ENCODE measurements at places on chromosomes 3 and 15.

DNA sequence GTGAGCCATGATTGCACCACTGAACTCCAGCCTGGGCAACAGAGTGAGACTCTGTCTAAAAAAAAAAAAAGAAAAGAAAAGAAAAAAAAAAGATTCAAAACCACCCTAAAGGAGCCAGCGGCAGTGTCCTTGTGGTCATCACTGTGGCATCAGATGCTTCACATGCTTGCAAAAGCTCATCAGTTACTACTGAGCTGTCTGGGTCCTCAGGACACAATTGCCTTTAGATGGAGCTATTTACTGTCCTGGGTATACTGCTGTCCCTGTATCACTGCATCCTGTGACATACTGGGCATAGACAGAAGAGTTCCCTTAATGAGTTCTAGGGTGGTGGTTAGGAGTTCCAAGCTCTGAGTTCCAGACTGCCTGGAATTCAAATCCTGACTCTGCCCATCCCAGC is 85.8 kb downstream of the LINGO1 start:
- DNase-seq = no peak

- no peak for DNase-seq
Observed at GRCh38 chr15:30922480-30923311, 19.0 kb downstream of the FAN1 start.

DNA sequence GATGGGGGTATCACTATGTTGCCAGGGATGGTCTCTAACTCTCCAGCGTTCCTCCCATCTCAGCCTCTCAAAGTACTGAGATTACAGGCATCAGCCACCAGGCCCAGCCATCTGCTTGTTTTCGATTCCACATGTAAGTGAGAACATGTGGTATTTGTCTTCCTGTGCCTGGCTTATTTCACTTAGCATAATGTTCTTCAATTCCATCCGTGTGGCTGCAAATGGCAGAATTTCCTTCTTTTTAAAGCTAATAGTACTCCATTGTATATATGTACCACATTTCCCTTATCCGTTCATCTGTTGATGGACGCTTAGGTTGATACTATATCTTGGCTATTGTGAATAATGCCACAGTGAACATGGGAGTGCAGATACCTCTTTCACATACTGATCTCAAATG is 70.6 kb downstream of the ASB7 start:
- DNase-seq = no peak

GRCh38 chr3:45689787-45690145 is 570 bp downstream of the SACM1L start:
- DNase-seq = no peak

- no peak for DNase-seq
Observed at GRCh38 chr3:58839964-58840363, 173.4 kb upstream of the FAM3D start.

- no peak for DNase-seq
Observed at GRCh38 chr15:66388043-66388363, 1.3 kb downstream of the MAP2K1 start.

DNA sequence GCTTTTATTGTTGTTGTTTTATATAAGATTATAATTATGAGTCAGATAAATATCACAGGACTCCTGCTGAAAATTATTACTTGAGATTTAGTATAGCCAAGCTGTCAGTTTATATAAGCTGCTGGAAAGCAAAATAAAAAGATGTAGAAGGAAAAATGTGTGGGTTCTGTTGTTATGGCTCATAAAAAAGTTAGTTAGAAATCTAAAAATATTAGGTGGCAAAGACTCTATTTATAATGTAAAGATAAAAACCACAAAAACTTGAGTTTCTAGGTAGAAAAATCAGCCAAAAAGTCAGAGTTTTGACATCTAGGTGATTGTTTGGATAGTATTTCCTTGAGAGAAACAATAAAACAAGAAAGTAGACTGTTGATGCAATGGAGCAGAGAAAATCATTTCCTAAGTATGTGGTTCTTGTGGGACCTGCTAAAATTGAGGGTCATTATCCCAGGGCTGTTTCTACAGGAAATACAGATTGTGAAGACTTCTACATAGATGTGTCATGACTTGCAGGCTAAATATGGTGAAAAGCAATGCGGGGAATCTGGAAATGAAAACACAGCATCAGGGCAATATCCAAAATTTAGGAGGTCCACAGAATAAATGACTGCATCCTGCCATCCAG is 1109.6 kb upstream of the CADM2 start:
- no peak for DNase-seq

DNA sequence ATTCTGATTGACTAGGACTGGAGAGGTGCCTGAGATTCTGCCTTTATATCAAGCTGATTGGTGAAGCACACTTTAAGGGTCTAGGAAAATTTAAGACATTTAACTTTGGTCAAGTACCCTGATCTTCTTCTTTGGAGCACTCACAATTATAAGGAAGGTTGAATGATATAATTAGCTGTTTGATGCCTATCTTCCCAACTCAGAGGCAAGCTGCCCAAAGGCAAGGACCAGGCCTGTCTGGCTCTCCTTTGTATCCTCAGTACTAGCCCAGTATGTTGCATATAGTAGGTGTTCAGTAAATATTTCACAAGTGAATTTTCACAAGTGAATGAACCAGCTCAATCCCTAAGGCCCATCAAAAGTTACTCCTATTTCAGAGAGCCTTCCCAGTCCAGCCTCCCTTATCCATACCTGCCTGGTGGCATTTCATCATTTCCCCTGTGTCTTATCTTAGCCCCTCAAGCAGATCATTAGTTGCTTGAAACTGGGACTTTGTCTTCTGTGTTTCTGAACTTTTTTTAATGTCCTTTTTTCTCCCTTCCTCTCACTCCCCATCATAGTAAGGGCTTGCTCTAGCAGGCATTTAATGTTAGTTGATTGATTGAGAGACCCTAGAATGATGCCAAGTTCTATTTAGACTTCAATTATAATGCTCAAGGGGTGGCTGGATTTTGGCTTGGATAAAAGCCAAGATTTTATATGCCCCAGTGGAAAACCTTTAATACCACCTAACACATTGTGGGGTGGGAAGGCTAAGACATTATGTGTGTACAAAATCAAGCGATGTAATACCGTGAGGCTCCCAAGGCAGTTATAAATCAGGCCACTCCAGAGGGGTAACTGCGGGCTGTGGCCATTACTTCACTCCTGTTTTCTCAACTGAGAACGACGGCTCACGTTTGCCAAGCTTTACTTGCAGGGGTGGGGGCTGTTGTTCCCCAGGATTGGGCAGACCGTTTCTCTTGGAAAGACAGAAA is 43.2 kb upstream of the BOC start:
- no peak for DNase-seq

DNA sequence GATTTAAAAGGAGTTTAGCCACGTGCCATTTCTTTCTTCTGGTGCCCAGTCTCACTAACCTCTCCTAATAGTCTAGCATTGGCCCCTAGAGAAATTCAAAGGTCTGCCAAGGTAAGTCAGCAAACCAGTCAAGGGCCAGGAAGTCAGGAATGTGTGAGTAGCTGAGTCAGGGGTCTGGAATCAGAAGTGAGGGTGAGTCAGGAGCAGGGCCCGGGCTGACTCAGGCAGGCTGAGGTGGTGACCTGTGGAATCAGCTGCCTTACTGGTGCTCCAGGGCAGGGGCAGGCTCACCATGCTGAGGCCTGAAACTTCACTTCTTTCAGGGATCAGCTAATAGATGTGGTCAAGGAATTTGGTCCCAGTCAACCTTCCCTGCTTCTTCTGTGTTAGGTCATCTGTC is 105.8 kb upstream of the MYZAP start:
- no peak for DNase-seq

DNA sequence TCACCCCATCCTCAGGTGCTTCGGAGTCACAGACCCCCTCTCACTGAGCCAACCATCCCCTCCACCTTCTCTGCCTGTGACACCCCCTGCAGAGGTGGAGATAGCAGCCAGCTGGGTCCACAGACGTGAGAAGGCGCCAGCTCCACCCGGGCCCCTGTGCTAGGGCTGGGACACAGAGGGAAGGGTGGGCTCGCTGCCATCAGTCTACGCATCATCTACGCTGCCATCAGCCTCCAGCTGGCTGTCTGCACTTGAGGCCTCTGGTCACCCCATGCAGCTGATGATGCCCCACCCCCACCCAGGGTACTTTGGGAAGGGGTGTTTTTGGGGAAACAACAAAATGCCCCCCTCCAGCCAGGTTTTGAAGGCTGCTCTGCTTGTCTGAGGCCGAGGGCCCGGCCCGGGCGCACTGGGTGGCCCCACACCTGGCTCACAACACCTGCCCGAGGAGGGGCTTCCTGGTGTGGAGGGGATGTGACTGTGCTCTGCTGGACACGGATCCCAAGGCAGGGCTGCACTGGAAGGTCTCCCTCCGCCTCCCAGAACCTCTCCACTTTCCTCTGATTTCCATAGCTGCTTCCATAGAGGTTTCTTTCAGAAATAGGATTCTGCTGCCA is 163.4 kb upstream of the IQSEC1 start:
- DNase-seq = no peak

- no peak for DNase-seq
Observed at GRCh38 chr15:101381671-101382212, 86.7 kb upstream of the SNRPA1 start.

DNA sequence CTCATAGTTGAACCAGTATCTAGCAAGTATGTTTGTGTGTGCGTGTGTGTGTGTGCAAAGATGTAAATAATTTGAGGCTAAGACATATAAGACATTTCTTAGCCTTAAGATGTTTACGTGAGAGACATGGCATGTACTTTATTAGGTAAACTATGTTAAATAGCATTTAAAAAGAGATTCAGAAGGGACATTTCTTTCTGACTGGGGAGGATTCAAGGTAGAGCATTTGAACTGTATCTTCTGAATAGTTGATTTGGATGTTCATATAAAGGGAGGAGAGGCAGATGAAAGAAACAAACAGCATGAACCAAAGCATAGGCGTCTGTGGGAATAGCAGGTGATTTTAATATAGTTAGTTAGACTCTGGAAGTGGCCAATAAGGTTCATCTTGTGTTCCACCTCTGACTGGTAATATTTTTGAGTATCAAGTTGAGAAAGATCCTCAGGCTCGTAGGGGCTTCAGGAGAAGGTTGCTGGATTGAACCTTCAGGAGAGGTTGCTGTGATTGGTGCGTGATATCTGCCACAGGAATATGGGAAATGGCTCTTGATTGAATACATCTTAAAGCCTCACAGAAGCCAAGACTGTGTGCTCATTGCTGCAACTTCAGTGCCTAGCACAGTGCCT is 12.6 kb downstream of the NFKBIZ start:
- DNase-seq = no peak

GRCh38 chr3:129650256-129650872 is 43.9 kb upstream of the PLXND1 start:
- DNase-seq = no peak

GRCh38 chr3:152321955-152322377 is 53.2 kb downstream of the MBNL1 start:
- no peak for DNase-seq

- DNase-seq = no peak
Observed at GRCh38 chr15:81752546-81752942, 293.3 kb downstream of the MEX3B start.

DNA sequence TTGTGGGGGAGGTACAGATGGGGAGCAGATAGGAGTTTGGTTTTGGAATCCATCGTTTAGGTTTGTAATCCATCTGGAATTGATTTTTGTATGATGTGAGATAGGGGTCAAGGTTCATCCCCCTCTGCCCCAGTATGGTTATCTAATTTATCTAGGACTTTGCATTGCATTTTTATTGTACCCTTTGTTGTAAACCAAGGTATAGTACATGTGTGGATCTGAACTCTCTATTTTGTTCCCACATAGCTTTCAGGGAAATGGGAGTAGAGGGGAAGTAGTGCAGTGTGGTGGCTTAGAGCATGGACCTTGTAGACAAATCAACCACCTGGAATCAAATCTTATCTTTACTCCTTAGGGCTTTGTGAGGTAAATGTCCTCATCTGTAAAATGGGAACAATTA is 65.7 kb downstream of the RAD54L2 start:
- no peak for DNase-seq

GRCh38 chr3:150439657-150440056 is 31.6 kb downstream of the TSC22D2 start:
- no peak for DNase-seq

DNA sequence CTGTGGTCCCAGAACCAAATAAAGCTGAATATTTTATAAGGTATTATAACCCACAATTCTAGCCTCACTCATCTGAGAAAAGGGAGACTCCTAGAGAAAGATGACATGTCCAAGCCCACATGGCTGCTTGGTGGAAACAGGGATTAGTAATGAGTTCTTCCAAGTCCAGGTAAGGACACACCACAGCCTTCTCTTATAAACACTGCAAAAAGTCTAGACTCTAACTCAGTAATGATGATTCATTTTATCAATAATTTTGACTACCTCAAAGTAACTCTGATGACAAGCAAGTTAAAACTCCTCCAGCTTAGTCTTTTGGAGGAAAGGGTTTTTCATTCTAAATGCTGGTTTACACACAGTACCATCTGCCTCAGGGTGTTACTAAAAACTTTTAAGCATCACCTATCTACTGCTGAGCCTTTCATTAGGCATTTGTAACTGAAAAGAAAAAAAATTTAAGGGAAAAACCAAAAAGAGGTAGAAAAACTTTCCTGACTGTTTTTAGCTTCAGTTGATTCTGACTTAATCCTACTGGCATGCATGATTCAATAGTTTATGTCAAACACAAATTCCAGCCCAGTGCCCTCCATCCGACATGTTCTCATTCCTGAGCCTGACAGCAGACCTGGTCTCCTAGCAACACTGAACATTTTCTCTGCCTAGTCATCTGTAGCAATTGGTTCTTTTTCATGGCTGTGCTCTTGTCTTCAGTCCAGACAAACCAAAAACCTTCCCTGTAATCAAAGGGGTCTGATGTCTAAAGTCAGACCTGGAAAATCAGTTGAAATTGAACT is 43.9 kb downstream of the P3H2 start:
- DNase-seq = no peak

DNA sequence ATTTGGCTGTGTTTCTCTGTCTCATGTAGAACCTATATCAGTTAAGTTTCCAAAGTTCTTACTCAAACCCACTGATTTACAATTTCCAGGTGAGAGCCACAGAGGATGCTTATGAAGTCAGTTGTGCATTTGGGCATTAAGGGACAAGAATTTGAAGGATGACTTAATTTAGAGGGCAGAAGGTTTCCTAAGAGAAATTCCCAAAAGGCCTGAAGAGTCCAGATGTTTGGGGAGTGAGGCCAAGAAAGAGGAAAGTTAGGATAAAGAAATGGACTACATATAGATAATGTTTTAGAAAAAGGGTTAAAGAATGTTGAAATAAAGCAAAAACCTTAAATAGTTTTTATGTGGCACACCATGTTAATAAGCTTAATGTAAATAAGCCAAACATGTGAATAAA is 338.7 kb upstream of the GRM7 start:
- DNase-seq = no peak

- no peak for DNase-seq
Observed at GRCh38 chr15:93451265-93451664, 362.3 kb upstream of the RGMA start.

DNA sequence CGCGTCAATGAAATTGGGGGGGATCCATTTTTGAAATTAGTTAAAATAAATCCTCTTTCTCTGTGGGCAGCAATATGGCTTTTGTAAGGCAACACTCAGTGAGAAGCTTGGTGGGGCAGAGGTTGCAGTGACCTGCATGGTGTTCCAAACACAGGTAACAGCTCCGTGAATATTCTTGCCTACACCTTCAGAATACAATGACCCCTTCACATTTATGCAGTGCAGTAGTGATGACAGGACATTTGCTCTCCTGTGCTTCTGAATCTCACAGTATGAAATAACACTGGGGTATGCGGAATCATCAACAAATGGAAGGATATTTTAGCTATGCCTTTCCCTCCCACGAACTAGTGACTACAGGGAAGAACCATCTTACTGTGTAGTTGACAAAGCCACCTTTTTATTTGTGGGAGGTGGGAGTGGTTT is 6.9 kb downstream of the AHSG start:
- no peak for DNase-seq

GRCh38 chr3:72347819-72348319 is 500.4 kb downstream of the SHQ1 start:
- DNase-seq = peak; percentile 27
